Right lobe of liver (tissue), 6 donors: ENCODE measurements at places on chromosomes 5 and 9.

DNA sequence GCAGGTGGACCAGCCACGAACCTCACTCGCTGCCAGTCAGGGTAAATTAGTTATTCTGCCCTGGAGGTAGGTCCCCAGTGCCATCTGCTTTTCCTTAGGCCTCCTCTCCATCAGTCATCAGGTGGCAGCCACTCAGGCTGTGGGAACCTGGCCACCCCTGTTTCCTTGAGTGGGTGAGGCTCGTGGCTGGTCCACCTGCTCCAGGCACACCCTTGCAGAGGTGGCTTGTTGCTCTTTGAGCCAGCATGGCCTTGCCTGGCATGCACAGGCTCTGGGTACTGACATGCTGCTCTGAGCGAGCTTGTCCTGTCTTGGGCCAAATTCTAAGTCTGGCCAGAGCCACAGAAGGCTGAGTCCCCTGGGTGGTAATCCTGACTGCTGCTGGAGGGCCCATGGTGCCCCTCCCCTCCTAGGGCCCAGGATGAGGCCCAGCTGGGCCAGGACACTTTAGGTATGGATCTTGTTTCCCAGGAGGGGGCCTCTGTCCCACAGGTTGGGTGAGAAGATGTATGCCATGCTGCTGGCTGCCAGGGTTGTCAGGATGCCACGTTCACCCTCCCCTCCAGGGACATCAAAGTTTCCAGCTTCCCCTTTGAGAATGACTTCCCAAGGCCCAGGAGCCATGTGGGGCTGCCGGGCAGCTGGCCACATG lies 17.0 kb upstream of the ZNF484 start:
- no peak for DNase-seq

GRCh38 chr5:170752257-170753215 lies 31.0 kb upstream of the GABRP start:
- DNase-seq: no peak

GRCh38 chr9:5652821-5653220 lies 23.9 kb downstream of the RIC1 start:
- DNase-seq: no peak

GRCh38 chr5:40569546-40570270 lies 110.0 kb upstream of the PTGER4 start:
- DNase-seq: no peak

GRCh38 chr5:69489246-69489645 lies 3.3 kb upstream of the OCLN start:
- no peak for DNase-seq
